ENCODE measurements at places on chromosomes 5 and 9.

DNA sequence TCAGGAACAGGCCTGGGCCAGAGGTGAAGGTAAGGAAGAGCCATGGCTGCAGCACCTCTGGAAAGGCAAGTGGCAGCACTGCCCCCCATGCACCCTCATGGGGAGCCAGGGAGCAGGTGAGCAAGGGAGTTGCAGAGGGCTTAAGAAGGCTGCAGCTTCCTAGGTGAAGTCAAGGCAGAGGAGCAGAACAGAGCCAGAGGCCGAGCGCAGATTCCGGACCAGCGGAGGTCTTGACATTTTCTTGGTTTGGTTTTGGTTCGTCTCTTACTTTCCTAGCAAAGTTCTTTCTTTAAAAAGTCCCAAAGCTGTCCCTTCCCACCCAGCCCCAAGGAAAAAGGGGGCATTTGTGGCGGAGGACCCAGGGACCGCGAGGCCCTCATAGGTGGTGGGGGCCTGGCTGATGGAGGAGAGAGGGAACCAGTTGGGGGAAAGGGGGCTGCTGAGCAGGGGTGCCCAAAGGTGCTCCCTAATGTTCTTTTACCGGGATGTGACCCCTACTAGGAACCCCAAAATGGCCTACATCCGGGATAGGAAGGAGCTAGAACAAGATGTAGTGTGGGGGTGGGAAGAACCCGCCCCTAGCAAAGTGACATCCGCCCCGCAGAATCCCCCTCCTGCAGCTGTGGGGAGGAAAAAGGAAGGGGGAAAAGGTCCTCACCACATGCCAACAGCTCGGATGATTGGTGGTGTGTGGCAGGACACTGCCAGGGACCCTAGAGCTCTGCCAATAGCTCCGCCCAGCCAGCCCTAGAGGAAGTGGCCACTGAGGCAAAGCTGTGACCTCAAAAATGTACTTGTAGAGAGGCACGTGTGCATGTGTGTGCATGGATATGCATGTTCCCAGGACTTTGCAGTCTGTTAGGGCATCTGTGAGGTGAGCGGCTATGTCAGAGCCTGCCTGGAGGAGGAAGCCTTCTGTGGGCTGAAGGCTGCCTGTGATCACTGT lies 914 bp upstream of the CD72 start:
- DNase-seq, result no peak

DNA sequence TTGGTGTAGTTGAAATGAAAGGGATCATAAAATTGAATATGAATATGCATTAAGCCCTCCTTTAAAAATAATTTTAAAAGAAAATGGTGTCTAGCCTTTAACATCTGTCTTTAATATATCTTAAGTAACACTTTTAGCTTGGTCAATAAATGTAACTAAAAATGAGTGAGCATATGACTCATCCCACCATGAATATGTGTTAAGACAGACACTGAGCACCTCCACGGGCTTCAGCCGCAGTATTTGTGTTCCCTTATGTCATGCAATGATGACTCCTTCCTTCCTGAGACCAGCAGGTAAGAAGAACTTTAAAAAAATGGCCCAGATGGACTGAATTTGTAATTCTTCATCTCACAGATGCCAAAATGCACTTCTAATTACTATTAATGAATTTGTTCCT lies 563.2 kb downstream of the NR2F1-AS1 start:
- no peak for DNase-seq

GRCh38 chr5:12111261-12111660 lies 207.0 kb upstream of the CTNND2 start:
- no peak for DNase-seq

DNA sequence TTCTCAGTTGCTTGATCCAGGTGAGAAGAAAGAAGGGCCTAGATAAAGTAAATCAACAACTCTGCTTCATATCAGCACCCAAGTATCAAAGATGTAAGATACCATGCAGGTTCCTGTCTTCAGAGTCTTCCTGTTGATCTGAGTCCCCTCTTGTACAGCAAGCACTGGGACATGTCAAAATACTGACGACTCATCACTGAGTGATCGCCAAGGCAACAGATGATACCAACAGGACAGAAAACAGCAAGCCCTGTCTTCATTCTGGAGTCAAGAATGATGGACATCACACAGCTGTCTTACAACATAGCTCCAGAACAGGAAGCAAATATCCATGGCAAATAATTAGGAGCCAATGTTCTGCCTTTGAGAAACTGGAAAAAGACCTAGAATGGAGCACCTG lies 83.7 kb downstream of the TARS1 start:
- DNase-seq, result no peak

GRCh38 chr9:84264307-84265029 lies 76.1 kb downstream of the SLC28A3 start:
- DNase-seq, result no peak

All from NCI-H460 (cell line).